CD4-positive, alpha-beta T cell treated with Interleukin-4 for 1 hour (primary cell): ENCODE measurements at places on chromosomes 2 and 18.

DNA sequence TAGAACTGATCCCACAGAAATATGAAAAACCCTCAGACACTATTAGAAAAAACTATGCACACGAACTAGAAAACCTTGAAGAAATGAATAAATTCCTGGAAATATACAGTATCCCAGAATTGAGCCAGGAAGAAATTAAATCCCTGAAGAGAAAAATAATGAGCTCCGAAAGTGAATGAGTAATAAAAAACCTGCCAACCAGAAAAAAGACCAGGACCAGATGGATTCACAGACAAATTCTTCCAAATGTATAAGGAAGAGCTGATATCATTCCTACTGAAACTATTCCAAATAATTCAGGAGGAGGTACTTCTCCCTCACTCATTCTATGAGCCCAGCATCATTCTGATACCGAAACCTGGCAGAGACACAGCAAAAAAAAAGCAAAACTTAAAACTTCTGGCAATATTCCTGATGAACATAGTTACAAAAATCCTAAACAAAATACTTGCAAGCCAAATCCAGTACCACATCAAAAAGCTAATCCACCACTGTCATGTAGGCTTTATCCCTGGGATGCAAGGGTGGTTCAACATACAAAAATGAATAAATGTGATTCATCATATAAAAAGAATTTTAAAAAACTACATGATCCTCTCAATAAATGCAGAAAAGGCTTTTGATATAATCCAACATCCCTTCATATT is 1397.6 kb upstream of the DDX18 start:
- no peak for DNase-seq

GRCh38 chr2:37271376-37272067 is 40.1 kb downstream of the NDUFAF7 start:
- DNase-seq = no peak

GRCh38 chr2:148483665-148484064 is 160.9 kb upstream of the EPC2 start:
- DNase-seq = no peak

- DNase-seq = no peak
Observed at GRCh38 chr18:77016936-77017335, 115.6 kb downstream of the MBP start.

GRCh38 chr2:7984693-7985353 is 697.0 kb upstream of the ID2 start:
- DNase-seq = no peak

DNA sequence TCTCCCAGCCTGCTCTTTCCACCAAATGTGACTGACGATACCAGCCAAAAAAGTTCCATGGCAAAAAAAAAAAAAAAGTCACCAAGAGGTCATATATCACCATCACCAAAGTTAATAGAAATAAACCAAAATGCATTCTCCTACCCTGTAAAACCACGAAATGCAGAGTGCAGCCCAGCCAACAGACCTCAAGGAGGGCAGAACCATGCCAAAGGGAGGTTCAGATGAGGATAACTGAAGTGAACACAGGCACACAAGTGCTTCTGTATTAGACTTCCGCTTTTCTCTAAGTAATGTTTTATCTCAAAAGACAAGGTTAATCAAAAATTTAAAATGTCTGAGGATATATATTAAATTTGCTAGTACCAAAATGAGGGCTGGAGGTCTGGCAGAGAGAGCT is 5.5 kb downstream of the SERPINE2 start:
- no peak for DNase-seq

GRCh38 chr2:31401580-31401979 is 13.0 kb downstream of the XDH start:
- DNase-seq = no peak

GRCh38 chr18:55351241-55351691 is 236.7 kb downstream of the TCF4 start:
- no peak for DNase-seq

GRCh38 chr2:233466991-233467603 is 99.5 kb downstream of the USP40 start:
- no peak for DNase-seq

GRCh38 chr2:120338015-120338414 is 7.9 kb upstream of the INHBB start:
- DNase-seq = no peak

DNA sequence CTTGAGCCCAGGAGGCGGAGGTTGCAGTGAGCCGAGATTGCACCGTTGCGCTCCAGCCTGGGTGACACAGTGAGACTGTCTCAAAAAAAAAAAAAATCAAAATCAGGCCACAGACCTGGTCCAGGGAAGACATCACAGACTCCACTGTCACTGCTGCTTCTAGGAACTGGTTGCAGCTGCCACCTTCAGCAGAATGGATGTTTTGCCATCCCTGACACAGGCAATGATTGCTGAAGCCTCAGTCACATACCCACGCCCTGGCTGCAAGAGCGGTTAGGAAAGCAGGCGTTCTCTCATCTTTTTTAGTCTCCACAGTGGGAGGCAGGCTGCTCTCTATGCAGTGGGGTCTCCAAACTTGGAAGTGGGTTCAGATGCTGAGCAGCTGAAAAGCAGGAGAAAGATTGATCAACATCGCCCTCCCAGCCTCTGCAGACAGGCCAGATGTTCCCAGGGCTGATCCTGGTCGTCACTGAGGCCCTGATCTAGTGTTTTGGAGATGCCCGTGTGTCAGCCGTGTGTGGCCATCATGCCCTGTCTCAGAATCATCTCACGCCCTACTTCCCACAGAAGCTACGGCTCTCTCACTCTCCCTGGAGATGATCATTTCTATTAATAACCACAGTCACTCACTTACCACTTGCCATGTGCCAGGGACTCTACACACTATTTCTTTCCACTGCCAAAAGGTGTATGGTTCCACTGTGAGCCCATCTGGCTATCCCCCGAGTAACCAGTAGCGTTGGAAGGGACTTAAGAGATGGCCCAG is 91.8 kb downstream of the PLB1 start:
- no peak for DNase-seq

DNA sequence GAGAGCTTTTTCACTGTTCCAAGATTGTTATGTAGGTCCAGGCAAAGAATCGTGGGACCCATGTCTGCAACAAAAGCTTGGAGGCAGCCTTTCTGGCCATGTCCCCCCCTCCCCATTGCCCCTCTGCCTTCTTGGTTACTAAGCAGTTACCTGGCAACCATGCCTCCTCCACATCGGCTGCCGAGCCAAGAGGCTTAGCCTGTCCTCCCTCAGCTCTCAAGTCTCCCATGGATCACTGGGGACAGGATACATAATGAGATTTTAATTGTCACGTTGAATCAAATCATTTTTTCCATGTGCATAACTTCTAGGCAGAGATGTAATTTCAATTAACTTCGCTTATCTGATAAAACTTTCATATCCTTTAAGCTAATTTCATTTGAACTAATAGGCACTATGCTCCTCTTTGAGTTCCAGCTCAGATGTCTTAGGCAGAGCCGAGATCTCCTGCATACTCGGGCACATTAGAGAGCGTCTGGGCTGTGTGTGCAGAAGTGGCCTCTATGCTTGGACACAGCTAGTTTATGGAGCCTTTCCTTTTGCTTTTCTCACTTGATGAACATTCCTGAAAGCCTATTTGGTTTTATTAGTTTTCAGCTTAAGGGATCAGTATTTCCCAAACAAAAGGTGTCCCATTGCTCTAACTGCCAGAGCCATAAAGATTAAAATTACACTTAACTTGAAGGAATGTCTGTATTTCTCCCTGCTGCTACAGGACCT is 80.7 kb downstream of the LYPD1 start:
- DNase-seq = no peak

DNA sequence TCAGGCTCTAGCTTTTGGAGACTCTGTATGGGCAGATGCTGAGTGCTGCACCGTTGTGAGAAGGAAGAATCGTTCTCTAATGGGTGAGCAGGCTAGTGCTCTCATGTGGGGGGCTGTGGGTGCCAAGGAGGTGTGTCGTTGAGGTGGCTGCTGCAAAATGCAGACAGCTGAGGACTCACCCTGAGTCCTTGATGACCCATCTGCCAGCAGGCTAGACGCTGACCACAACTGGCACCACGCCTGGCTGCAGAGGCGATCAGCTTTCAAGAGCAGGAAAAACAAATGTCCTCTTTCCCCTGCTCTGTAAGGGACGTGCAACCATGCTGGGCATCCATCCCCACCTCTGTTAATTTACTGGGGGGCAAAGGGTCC is 48.2 kb downstream of the HAUS1 start:
- DNase-seq = no peak

DNA sequence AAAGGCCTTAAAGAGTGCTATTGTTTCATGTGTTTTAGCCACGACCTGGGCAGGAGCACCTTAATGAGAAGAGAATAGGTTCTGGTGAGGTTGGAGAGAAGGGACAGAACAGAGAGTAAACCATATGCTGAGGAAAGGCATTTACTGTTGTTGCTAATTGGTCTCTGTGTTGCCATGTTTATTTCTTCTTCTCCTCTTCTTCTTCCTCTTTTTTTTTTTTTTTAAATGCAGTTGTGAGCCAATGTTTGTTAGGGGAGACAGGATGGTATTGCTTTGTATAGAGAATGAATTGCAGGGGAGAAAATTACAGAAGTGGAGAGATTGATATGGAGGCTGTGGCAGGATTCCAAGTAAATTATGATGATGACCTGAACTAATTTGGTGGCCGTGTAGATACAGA is 2.6 kb downstream of the SCN9A start:
- DNase-seq = no peak

DNA sequence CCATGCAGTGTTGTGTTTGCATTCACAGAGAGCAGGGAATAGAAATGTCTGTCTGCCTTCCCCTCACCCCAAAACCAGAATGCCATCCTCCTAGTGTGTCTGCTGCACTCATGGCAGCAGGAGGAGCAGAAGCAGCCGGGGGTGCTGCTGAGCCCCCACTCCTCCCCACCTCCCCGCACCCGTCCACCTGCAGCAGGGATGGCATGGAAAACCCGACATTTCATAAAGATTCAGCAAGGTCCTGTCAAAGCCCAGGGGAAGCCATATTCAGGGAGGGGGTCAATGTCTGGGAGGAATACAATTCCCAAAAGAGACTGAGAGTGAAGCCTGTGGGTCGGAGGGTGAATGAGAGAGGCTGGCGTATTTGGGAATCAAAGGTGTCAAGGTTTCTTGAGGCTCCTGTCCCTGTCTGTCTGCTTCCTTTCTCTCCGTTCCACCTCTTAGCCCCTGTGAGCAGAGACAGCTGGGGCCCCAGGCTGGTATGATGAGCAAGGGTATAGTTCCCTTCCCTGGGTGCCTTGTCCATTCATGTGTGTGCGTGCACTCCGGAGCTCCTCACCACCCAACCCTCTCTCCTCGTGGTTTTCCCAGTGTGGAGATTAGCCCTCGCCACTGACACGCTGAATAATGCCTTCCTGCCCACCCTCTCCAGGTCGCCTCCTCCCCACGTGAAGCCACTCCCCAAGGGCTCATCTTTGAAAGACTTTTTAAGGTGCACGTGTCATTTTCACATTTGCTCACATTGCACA is 133.5 kb upstream of the ZNF236 start:
- DNase-seq = no peak

GRCh38 chr2:216626875-216627245 is 6.4 kb upstream of the IGFBP2 start:
- DNase-seq = no peak

DNA sequence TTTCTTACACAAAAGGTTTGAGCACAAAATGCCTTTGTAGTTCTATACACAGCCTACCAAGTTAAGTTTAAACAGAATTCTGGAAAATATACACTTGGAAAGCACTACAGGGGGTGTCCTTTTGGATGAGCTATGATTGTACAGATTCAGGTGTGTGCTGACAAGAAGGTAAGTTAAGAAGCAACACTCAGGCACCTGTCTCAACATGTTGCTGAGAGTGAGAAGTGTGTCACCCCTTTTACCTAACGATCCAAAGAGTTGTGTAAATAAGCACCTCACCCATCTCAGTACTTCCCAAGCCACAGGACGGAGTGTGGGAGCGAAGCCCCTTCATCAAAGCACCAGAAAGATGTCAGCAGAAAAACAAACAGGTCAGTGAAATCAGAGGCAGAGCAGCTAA is 109.5 kb upstream of the DAPL1 start:
- DNase-seq = no peak

- no peak for DNase-seq
Observed at GRCh38 chr2:111251711-111252110, 131.0 kb downstream of the BCL2L11 start.

DNA sequence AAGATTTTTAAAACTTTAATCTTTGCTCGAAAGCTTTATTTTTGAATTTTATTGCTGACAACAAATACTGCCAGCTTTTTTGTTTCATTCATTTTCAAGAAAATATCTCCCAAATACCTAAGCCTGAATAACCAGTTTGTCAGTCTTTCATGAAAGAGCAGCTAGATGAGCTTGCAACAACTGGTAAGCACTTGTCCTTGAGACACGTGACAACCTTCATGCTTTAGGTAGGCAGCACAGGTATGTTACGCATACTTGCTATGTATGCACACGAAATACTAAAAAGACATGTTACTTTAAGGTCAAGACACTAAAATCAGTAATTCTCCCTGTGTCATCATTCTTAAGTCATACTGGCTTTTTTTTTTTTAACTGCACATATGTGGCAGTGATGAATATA is 12.3 kb downstream of the CEBPZ start:
- no peak for DNase-seq

DNA sequence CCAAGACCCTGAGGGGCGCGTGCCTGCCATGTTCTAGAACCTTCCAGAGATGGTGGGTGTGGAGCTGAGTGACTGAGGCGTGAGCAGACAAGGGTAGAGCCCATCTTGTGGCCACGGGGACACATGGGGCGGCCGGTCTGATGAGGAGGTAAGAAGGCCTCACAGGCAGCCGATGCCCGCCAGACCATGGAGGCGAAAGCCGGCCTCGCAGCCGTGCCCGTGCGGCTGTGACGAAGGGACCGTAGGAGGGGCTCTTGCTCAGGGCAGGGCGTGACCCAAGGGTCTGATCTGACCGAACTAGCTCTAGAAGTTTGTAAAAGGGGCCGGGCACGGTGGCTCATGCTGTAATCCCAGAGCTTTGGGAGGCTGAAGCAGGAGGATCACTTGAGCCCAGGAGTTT is 19.6 kb downstream of the D2HGDH start:
- DNase-seq = no peak

DNA sequence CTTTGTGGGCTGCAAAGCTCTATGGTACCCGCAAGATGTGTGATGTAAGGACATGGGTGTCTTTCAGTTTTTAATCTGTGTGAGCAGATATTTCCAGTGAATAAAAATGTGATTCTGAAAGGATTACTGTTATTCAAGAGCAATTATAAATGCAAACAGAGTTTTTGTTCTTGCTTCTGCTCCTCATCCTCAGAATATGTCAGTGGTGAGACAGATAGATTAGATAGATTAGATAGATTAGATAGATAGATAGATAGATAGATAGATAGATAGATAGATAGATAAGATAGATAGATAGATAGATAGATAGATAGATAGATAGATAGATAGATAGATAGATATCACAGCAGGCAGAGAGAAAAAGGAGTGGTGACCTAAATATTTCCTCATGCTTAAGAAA is 142.6 kb downstream of the RTN4 start:
- no peak for DNase-seq

- DNase-seq = no peak
Observed at GRCh38 chr2:127653421-127654083, 7.6 kb downstream of the GPR17 start.
